Stimulated activated CD4-positive, alpha-beta T cell treated with anti-CD3 and anti-CD28 coated beads, TNF-alpha, amount 100 ng/mL, for 1 hour (primary cell): ENCODE measurements at places on chromosomes 1 and 21.

DNA sequence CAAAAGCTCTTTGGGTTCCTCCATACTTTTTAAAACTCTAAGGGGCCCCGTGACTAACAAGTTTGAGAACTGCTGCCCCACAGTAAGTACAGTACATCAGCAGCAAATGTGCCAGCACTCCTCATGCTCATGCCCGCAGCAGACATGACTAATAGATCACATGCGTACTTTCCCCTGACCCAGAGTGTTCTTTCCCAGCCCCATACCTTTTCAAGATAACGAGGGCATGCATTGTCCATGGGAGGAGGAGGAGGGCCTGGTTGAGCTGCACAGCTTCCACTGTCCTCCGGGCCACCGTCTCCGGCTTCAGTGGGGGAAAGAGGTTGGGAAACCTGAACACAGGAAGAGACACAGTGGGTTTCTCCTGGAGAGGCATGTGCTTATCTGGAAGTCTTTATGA is 45.5 kb downstream of the DHRS3 start:
- no peak for DNase-seq

DNA sequence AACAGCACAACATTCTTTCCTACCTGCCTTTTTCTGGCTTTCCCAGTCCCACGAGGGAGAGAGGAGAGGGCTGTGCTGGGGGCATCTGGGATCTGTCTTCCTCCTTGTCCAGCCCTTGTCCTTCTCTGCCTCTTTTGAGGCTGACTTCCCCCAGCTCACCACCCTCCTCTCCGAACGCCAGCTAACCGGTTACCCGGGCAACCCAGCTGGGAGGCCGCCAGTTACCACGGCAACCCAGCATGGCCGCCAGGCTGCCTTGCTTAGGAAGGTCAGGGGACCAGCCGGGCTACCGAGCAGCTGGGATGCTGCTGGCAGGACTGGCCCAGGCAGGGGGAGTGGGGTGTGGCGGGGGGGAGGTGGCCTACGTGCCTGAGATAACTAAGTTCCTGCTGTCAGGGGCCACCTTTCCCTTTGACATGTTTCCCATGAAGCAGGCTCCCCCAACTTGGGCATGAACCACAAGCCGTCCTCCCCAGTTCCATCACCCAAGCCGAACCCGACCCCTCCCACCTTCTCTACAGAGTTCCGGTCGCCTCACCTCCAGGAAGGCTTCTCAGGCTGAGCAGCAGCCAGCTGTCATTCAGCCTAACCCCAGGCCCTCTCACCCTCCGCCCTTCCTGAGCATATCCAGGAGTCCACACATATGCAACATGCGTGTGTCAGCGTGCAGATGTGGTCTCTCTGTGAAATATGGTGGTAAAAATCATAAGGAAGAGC is 8.7 kb downstream of the PLEKHA6 start:
- DNase-seq = no peak

DNA sequence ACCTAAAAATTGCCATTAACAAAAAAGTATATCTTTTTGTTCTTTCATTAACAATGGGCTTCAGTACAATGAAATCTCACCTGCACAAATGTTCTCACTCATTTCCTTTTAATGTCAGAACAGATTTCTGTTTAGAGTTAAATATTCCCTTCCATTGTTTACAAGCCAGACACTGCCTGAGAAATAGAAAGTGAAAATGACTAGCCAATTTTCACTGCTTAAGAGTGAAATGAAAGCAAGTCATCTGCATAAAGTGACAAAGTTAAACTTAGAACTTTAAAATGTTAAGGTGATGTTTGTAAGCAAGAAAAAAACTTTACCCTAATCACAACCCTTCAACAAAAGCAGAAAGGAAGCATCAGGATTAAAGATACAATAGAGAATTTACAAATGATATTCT is 27.5 kb downstream of the COA6 start:
- DNase-seq = no peak

GRCh38 chr21:28604946-28605537 is 387.6 kb downstream of the LTN1 start:
- DNase-seq = no peak

GRCh38 chr1:12037486-12038355 is 18.4 kb downstream of the MIIP start:
- no peak for DNase-seq

GRCh38 chr1:47630346-47630745 is 192.5 kb downstream of the FOXD2 start:
- no peak for DNase-seq

DNA sequence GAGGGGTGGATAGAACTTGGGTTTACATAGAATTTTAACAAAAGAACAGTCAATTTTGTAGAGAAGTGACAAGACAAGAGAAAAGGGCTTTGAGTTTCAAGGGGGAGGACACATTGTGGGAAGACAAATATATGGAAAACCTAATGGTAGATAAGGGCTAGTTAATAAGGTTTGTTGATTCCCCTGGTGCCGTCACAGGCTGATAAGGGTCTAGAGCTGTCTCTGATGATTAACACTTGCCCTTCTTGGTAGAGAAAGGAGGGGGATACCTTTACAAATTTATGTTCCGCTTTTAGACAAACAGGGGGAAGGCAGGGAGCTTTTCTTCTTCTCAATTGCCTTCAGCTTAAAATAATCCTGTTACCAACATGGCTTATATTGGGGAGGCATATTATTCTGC is 124.3 kb downstream of the ETS2 start:
- no peak for DNase-seq

DNA sequence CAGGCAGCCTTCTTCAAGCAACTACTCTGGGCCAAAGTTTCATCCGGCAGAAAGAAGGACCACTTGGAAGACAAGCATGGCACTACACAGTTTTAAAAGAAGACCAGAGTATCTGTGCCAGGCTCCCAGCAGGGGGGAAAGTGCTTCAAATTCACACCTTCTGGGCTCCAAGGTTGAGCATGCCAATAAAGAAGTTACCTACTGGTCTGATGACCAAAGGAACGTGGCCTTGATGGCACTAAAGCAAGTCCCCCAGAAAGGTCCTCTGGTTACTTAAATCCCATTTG is 73.5 kb downstream of the CD46 start:
- DNase-seq = no peak

DNA sequence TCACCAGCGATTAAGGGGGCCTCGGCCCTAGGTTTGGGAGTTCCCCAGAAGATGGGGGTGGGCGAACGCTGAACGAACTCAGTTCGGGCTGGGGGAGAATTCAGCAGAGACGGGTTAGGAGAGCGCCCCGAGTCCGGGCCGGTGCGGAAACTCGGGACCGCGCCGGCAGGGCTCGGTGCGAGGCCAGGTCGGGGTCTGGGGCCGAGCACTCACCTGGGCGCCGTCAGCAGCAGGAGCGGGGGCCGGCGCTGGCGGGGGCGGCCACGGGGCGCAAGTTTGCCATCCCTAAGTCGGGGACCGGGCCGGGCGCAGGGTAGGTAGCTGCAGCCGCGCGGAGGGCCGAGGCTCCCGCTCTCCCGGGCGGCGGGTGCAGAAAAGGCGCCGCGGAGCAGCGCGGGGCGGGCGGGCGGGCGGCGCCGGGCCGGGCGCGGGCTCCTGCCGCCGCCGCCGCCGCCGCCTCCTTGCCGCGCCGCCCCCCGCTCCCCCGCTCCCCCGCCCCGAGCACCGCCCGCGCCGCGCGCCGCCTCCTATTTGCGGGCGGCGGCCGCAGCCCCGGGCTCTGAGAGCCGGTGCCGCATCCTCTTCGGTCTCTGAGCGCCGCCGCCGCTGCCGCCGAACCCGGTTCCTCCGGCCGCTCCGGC is 349 bp downstream of the ADGRB2 start:
- no peak for DNase-seq

DNA sequence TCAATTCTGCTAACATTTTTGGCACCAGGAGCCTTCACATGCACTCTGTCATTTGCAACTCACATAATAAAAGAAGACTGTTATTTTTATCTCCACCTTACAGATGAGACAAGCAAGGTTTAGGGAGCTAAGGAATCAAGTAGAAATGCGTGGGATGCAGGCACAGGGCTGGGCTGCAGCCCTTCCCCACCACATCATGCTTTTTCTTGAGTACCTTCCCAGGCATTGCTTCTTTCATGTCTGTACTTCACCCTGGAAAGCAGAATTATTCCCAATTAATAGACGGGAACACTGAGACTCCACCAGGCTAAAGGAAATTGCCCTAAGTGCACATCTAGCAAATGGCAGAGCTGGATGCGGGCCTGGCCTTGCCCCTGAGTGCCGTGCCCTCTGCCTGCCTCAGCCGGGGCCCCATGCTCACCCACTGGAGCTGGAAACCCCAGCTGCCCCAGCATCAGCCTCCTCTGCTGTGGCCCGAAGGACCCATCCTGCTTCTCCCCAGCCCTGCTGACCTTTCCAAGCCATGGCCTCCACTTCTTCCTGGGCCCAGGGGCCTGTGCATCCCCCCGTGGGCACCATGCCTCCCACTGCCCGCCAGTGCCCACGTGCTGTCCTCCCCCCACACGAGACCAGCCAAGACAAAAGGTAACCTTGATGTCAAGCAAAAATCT is 257.5 kb downstream of the TOMM20 start:
- DNase-seq = no peak

DNA sequence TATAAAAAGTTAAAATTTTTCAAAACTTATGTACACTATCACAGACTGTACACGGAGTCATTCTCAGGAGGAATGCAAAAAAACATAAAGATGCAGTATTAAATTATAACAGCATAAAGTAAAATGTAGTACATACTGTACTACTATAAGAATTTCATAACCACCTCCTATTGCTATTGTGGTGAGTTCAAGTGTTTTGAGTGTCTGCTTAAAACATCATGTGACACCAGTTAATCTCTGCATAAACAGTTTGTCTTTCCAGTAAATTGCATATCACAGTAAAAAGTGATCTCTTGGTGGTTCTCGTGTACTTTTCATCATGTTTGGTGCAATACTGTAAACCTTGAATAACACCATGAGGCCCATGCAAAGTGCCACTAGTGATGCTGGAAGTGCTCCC is 45.2 kb downstream of the SDCCAG8 start:
- no peak for DNase-seq

DNA sequence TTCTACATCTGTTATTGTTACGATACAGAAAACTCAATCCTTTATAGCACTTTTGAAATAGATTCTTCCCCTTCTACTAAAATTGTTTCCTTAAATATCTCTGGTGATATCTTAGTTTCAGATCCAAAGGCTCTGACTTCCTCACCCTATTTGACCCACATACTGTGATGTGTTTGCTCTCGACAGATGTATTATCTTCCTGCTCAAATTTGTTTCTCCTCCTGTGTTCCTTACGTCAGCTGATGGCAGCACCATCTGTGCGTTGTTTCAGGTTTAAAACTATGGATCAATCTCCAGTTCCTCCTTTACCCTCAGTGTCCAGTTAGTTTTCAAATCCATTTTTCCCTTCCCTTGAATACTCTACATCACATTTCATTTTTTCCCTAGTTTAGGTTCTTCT is 274.4 kb downstream of the RYR2 start:
- no peak for DNase-seq

DNA sequence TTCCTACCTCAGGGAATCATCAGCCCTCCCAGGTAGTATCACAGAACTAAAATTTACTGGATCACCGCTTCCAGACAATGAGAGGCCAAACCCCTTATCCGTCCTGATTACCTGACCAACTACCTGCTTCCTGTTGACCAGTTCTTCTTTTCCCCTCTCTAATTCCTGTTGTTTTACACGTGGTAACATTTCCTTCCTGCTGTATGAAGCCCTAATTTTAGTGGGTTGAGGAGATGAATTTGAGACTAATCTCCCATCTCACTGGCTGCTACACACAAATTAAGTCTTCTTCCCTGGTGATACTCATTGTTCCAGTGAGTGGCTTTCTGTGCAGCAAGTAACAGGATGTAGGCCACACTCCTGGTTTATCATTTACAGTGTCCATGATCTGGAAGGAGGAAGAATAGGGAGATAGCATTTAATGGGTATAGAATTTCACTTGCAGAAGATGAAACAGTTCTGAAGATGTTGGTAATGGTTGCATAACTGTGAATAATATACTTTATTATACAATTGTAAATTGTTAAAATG is 2112.9 kb downstream of the NCAM2 start:
- DNase-seq = no peak

DNA sequence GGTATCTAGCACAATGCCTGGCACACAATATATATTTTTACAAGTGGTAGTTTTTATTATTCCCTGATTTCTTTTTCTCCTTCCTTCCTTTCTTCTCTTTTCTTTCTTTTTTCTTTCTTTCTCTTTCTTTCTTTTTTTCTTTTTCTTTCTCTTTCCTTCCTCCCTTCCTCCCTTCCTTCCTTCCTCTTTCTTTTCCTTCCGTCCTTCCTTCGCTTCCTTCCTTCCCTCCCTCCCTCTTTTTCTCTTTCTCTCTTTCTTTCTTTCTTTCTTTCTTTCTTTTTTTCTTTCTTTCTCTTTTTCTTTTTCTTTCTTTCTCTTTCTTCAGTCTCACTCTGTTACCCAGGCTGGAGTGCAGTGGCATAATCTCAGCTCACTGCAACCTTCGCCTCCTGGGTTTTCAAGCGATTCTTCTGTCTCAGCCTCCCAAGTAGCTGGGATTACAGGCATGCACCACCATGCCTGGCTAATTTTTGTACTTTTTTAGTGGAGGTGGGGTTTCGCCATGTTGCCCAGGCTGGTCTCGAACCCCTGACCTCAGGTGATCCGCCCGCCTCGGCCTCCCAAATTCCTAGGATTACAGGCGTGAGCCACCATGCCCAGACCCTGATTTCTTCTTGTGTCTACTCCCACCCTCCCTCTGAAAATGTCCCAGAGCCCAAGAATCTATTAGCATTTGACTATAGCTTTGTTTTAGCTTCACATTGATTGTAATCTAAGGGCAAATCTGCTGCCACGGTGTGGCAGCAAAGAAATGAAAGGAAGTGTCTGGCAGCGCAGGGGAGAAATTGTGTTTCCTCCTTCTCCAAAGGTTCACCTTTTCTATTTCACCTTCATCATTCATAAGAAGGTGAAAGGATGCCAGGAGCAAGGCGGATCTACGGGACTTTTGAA is 19.9 kb upstream of the ABCB10 start:
- no peak for DNase-seq

GRCh38 chr1:52055066-52055865 is at the start of gene TXNDC12:
Gene TXNDC12 (minus strand): TSS chr1:52055191. CDS start chr1:52055096, 95 bp downstream.
- DNase-seq = peak; percentile 15

DNA sequence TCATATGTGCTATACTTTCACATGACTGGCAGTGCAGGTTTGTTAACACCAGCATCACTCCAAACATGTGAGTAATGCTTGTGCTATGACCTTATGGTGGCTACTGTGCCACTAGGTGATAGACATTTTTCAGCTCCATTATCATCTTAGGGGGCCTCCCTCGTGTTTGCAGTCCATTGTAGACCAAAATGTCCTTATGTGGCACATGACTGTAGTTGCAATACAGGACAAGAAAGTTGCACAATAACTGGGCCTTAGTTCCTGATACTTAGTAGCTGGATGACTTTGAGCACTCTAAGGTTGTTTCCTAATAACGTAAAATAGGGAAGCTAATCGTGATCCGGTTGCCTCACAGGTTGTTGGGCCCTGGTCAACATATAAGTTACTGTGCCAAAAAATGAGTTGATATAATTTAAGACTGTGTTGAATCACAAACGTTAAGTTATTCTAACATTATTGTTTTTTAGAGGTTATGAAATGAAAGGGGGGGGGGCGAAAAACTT is 511 bp upstream of the SNX27 start:
- no peak for DNase-seq
